Urinary bladder (tissue), 4 donors: ENCODE measurements at places on chromosomes 7 and 10. TPM values are rescaled to one million over a fixed set of nuclear protein-coding genes. Genes with fewer than 3 reads are reported as not detected.

The ARHGAP21 gene
- polyA plus RNA-seq = 33.7 TPM

The TCERG1L gene
- polyA plus RNA-seq = 0.11 TPM

The HKDC1 gene
- polyA plus RNA-seq = 0.28 TPM

The AGAP9 gene
- 4.8 TPM for polyA plus RNA-seq

The SAMD9L gene
- polyA plus RNA-seq = 5.0 TPM

The RBM20 gene
- polyA plus RNA-seq = 0.68 TPM

The SNX10 gene
- polyA plus RNA-seq = 3.7 TPM

The NRAP gene
- not detected for polyA plus RNA-seq

- no peak for DNase-seq
These were observed 52.3 kb downstream of the FOXP2 start for GRCh38 chr7:114466917-114467316.

DNA sequence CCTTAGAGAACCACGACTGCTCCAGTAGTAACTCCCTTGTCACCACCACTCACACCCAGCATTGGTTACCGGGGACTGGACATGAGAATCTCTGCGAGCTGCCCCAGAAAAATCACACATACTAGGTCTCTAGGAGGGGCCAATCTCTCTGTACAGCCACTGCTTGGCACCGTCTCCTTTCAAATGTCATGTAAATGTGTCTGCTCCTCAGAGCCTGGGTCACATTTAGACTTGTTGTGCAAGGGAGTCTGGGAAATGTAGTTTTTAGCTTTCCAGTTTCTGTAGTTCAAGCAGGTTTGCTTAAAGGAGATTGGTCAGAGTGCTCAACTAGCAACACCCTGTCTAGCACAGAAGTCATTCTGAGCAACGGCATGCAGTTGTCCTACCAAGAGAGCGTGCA, 60.0 kb downstream of the CHN2 start:
- DNase-seq = no peak

DNA sequence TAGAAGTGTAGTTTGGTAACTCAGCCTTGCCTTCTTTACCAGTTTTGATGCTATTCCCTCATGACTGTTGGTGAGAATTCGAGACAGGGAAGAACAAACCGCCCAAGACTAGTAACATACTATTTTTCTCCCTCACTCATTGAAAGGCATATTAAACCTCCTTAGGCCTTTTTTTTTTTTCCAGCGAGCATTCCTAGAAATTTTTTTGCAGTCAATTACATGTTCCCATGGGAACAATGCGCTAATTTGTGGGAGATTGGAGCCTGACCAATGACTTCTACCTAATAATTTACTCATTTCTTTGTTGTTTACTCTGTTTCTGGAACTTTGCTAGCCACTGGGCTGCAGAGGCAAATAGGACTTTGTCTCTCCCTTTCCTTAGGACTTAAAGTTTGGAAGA, 6.0 kb downstream of the VPS50 start:
- DNase-seq = no peak

DNA sequence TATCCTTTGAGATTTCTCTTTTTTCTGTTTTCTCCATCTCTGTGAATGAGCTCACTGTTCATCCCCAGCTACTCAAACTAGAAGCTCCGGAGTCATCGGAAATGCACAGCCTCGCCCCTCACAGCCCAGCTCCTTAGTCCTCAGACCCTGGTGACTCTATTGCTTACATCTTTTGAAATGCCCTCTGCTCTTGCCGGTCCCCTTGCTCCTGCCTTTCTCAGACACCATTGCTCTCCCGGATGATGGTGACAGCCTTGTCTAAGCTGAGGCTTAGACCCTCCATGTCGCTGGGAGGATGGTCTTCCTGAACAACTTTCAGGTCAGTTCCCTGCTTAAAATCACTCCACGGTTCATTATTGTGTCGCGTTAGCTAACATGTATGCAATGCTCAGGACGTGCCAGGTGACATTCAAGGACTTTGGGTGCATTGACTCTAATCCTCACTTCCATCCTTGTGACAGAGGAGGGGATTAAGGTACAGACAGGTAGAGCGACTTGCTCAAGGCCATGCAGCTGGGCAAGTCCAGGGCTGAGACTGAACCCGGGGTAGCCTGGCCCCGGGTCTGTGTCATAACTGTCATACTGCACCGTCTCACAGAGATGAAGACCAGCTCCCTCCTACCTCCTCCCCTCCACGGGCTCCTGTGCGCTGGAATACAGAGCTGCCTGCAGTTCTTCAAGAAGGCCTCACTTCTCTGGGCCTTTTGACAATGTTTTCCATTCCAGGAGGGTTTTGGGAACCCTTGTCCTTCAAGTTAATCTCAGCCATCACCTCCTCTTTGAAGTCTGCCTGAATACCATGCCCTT, 4.3 kb upstream of the UCMA start:
- no peak for DNase-seq

GRCh38 chr7:148944935-148945934, 61.1 kb upstream of the EZH2 start:
- DNase-seq = no peak

DNA sequence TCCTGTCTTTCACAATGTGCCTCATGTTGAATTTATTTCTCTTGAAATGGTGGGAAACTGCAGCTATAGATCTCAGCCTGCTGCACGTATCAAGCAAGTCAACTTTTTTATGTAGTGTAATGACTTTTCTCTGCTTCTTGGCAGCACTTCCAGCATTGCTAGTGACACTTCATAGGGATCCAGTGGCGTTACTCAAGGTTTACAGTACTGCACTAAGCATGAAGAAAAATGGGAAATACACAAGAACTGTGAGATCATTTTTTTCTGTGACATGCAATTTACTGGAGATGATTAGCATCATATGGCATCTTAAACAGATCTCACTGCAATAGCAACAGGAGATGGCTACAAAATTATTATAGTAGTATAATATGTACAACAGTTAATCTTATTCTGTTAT, 90.9 kb downstream of the POLR1F start:
- DNase-seq = no peak

- DNase-seq = no peak
These were observed 504.3 kb downstream of the TFEC start for GRCh38 chr7:115526278-115526677.

GRCh38 chr10:98293550-98294269, 25.7 kb upstream of the LOXL4 start:
- DNase-seq = no peak

- DNase-seq = no peak
These were observed 39.4 kb downstream of the SEMA3A start for GRCh38 chr7:84154991-84155781.

DNA sequence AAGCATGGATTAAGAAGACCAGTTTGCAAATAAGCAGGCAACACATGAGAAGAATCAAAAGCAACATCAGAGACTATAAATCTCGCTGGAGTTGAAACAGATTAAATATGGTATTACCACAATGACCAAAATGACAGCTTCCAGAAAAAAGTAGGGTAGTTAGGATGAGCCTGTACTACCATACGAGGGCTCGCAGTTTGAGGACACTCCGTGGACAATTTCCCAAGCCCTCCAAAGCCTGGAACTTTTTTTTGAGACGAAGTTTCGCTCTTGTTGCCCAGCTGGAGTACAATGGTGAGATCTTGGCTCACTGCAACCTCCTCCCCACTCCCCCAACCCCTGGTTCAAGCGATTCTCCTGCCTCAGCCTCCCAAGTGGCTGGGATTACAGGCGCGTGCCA, 1.0 kb downstream of the LRRC17 start:
- no peak for DNase-seq

DNA sequence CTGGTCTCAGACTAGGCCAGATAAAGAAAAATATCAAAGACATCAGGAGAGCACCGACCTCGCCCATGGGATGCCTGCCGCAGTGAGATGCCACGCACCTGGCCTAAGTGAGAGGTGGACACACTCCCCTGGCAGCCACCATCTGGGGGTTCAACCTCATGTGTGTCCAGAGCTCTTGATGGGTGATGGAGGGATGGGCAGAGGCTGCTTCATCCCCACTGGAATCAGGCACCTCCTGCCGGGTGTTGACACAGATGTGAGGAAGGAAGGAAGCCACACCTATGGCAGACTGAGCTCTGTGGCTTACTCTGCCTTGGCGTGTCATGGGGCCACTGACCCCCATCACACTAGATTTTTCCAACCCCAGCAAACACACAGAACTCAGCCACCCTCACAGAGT, 11.4 kb downstream of the ZNF488 start:
- no peak for DNase-seq

- no peak for DNase-seq
These were observed 177.4 kb downstream of the ADK start for GRCh38 chr10:74328388-74328787.

- no peak for DNase-seq
These were observed 52.3 kb upstream of the KIAA1217 start for GRCh38 chr10:24156686-24157085.

GRCh38 chr7:127930341-127931328, 100.6 kb downstream of the LRRC4 start:
- DNase-seq = no peak

DNA sequence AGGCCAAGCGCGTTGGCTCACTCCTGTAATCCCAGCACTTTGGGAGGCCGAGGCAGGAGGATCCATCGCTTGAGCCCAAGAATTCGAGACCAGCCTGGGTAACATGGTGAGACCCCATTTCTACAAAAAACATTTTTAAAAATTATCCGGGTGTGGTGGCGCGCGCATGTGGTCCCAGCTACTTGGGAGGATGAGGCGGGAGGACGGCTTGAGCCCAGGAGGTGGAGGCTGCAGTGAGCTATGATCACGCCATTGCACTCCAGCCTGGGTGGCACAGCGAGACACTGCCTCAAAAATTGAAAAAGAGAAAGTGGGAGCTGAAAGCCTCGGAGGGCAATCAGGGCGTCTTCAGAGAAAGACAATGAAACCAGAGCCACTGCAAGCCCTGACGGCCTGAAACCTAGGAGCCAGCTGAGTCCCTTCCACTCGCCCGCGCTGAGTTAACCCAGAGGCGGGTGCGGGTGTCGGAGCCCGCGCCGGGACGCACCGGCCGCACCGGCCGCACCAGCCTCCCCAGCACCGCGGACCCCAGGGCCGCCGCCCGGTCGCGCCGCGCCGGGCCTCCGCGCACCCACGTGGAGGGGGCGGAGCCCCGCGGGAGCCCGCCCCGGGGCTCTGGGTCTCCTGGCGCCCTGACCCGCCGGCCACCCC, 22.4 kb downstream of the ZFAND2A start:
- DNase-seq = no peak

DNA sequence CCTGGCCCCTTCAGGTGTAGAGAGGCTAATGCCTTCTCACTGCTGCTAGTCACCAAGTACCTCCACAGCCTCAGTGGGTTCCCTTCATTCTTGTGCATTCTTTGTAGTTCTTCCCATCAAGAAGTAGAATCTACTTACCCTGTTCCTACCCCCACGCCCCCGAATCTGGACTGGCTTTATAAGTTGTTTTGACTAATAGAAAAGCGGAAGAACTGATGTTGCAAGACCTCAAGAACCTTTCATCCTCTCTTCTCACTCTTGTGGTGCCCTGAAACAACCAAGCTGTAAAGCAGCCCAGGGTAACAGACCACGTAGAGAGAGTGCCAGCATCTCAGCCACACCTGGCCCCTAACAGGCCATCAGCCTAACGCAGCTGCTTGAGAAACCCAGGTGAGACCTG, 23.2 kb upstream of the LAMB1 start:
- DNase-seq = no peak

GRCh38 chr7:51850126-51850525, 533.5 kb upstream of the COBL start:
- DNase-seq = no peak

GRCh38 chr7:157870644-157871290, 534.0 kb downstream of the DNAJB6 start:
- no peak for DNase-seq

GRCh38 chr7:149285603-149286002, 23.6 kb downstream of the ZNF783 start:
- DNase-seq = no peak

GRCh38 chr7:111180338-111180737, 89.4 kb downstream of the LRRN3 start:
- no peak for DNase-seq
